ENCODE measurements at places on chromosomes 4 and X.
A peak's percentile ranks its signal among the peaks of the same experiment; 100 is the strongest.

DNA sequence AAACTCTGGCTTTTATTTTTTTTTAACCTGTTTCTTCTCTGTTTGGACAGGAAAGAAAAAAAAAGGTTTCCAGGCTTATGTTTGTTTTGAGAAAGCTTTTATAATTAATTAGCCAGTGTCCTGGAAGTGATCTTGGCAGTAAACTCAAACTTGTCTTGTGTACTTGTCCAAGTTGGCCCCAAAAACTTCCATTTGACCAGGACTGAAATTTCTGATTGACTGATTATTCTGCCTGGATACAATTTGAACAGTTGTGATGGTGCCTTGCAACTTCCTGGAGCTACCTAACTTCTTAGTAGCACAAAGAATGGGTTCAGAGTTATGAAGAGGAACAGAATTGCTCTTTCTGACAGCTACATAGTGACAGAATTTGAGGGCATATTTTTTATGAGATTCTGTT is 62.0 kb downstream of the SLC4A4 start:
- DNase-seq = no peak

DNA sequence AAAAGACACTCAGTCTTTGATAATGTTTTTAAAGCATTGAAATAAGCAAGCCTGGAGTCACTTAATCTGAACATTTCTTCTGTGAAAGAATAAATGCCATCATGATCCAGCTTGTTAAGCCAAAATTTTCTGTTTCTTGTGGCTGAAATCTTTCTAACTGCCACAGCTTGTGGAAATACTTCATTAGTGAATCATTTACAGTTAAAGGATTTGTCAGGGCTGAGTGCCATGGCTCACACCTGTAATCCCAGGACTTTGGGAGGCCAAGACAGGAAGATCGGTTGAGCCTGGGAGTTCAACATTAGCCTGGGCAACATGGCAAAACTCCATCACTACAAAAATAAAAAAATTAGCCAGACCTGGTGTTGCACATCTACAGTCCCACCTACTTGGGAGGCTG is 93.3 kb upstream of the PDE5A start:
- DNase-seq = no peak

GRCh38 chrX:2536974-2537373 is 36.2 kb upstream of the DHRSX start:
- no peak for DNase-seq

- no peak for DNase-seq
Measured at GRCh38 chr4:4717692-4718091, 141.8 kb upstream of the MSX1 start.

DNA sequence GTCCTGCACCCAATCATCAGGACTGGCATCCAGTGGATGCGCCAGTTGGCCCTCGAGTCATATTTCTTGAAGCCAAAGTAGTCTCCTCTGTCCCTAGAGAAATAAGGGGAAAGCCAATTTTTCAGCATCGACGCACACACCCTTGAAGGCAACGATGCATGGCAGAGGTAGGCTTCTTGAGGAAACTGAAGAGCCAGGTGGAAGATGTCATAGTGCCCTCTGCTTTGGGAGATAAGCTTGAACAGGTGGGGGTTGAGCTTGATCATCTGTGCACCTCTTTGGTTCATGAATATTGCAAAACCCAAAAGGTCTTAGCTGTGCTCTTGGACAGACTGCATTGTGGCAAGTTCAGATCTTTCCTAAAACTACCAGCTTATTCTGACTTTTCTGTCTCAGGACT is 34.6 kb upstream of the WDR1 start:
- DNase-seq = peak; percentile 51

GRCh38 chrX:16930392-16930791 is 16.1 kb upstream of the REPS2 start:
- DNase-seq = no peak

DNA sequence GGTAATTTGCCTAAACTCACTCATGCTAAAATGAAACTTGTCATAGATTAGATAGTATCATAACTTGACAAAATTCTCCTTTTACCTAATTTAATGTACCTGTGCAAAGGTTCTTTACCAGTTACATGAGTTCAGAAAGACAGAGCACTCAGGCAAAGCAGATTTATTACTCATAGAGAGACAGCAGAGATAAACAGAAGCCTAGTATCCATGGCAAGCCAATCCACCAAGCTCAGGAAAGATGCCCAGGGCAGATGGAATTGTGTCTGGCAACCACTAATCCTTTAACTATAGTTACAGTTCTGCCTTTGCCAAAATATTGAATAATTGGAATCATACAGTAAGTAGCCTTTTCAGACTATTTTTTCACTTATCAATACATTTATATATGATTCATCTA is 826.2 kb downstream of the TECRL start:
- no peak for DNase-seq

GRCh38 chr4:89704651-89705395 is 132.1 kb downstream of the SNCA start:
- DNase-seq = no peak
